Hematopoietic multipotent progenitor cell treated with erythropoietin and hydrocortisone succinate and interleukin-3 and kit ligand, for 15 days (in vitro differentiated cells): ENCODE measurements at places on chromosomes 11 and 22.

DNA sequence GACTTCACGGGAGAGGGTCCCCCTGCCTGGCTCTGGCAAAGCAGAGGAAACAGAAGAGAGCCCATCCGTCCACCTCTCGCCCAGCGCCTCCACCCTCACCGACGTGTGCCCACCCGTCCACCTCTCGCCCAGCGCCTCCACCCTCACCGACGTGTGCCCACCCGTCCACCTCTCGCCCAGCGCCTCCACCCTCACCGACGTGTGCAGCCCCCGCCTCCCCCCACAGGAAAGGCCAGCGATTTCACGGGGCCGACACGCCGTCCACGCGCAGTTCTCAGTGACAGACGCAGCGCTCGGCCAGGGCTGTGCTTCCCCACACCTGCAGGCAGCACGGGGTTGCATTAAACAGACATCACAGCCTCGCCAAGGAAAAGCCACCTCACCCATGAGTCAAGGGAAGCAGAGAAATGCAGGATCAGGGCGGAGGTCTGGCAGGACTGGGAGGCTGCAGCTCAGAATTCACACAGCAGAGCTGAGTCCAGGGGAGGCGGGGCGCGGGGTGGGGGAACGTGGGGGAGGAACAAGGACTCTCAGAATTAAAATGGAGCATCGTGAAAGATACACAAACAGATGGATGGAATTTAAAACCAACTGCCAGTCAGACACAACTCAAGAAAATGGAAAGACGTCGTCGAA, 377.7 kb downstream of the BRD1 start:
- no peak for DNase-seq

DNA sequence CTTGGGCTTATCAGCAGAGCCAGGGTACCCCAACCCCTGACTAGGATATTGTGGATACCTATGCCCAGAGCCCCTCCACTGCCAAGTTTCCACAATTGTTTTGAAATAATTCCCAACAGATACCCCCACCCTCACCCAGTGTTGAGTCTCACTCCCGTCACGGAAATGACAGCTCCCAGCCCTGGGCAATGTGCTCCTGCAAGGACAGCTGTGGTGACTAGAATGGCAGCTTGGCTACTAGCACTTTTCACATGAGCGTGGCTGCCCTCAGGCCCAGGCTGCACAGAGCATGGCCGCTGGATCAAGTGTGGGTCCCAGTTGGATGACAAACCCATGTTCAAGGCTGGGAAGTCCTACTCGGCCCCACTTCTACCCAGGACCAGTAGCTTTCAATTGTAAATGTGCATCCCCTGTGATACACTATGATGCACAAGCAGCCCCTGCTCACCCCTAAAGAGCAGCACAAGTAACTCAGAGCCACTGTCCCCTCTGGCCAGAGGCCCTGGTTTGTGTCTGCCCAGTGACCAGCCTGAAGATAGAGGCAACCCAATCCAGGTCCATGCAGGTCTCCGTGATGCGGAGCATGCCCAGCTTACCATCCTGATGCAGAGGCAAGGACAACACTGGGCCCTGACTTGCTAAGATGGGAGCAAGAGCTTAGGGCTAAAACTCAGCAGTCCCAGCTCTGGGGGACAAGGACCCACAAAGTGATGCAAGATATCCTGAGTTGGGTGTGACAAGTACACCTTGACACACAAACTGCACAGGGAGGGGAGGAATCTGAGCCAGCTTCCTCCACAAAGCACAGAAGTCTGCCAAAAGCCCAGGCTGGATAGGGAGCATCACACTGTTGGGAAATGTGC, 13.2 kb downstream of the KCNQ1OT1 start:
- no peak for DNase-seq

DNA sequence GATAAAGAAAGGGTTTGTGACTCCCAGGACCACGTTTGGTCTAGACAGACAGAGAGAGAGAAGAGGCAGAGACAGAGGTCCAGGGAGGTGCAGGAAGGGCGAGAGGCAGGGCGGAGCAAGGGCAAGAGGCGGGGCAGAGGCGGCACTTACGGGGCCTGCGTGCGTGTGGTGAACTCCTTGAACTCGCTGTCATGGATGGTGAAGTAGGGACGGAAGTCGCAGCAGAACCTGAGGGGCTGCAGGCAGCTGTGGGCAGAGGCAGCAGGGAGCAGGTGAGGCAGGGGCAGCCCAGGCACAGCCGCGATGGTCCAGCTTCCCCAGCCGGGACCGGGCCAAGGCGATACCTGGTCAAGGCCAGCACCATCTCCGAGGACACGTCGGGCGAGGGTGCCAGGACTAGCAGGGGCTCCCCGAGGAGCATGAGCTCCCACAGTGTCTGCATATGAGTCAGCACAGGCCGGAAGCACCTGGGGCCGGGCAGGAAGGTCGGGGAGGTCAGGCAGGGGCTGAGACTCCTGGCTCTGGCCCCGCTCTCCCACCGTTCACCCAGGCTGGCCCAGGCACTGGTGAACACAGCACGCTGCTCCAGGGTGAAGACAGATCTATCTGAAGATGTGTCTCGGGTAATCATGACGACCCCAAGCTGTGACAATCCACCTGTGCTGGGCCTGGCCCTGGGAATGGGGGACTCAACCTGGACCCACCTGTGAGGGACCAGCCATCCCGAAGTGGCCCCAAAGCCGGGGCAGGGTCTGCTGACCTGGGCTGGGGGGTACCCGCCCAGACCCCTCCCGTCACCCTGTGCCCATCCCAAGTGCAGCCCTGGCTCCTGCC, 7.2 kb upstream of the PLXNB2 start:
- peak; percentile 22 for DNase-seq

GRCh38 chr11:31814176-31814868, 3.2 kb upstream of the PAX6 start:
- DNase-seq, result no peak

- no peak for DNase-seq
Measured at GRCh38 chr11:10333490-10333889, 28.6 kb downstream of the ADM start.

DNA sequence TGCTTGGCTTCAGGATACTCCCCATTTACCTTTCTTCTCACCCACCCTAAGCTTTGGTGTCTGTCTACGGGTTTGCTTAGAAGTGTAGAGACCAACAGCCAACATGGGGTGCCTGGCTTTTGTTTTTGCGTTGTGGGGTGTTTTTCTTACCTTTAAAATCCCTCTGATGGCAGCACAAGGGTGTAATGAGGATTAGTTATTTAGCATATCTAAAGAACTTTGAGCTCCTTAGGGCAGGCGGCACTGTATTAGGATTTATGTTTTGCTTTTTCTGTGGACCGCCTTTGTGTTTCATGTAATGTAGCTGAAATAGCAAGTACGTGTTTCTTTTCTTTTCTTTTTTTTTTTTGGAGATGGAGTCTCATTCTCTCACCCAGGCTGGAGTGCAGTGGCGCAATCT, 8.9 kb downstream of the AP2A2 start:
- DNase-seq, result no peak

- no peak for DNase-seq
Measured at GRCh38 chr11:64400667-64401066, 41.7 kb downstream of the RPS6KA4 start.

- DNase-seq, result no peak
Measured at GRCh38 chr11:88345949-88346348, 8.4 kb upstream of the CTSC start.

DNA sequence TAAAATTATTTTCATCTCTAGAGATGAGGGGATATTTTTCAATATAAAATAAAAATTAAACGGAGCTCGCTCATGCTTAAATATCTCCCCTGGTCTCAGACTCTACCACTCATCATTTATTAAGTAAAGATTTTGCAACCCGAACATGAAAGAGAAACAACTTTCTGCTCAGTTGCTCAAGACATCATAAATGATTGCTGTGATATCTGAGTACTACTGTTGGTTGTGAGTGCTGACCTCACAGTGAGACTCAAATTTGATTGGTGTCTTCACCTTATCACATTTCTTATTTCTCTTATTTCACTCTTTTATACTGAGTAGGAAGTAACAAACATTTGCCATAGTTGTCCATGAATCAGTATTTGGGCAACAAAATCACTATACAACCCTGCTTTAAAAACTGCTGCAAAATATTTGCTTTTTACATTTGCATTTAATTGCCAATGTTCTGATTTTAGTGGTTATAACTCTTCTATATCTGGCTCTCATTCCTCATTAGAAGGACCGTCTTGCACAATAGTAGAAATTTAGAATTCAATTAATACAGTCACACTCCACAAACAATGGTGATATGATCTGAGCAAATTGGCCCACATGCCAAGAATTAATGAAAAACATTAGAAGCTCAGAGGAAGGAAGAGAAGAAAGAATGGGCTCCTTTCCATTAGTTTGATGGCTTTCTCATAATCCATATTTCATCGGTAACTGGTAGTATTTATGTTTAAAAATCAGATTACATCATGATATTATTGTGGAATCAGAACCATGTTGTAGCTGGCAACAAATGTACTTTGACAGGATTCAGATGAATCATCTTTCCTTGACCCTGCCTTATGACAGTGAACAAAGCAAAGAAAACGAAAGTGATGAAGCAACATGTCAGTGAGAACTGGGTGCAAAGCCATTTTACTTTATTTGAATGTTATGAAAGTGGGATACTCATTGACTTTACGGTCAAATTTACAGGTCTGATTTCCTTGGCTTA, 973.6 kb upstream of the TENM4 start:
- no peak for DNase-seq

- DNase-seq, result peak; percentile 78
Measured at GRCh38 chr22:38202437-38203089, 769 bp downstream of the MAFF start.

- peak; percentile 18 for DNase-seq
Measured at GRCh38 chr11:27471589-27472397, 797 bp downstream of the LGR4 start.

DNA sequence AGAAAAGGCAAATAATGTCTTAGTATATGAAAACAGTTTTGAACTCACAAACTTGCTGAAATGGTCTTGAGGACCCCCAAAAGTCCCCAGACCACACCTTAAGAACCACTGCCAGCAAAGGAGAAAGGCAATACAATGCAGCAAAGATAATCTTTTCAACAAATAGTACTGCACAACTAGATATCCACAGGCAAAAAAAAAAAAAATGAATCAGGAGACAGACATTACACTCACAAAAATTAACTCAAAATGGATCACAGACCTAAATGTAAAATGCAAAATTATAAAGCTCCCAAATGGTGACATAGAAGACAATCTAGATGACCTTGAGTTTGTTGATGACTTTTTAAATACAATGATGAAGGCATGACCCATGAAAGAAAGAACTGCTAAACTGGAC, 8.3 kb downstream of the PICALM start:
- DNase-seq, result no peak

DNA sequence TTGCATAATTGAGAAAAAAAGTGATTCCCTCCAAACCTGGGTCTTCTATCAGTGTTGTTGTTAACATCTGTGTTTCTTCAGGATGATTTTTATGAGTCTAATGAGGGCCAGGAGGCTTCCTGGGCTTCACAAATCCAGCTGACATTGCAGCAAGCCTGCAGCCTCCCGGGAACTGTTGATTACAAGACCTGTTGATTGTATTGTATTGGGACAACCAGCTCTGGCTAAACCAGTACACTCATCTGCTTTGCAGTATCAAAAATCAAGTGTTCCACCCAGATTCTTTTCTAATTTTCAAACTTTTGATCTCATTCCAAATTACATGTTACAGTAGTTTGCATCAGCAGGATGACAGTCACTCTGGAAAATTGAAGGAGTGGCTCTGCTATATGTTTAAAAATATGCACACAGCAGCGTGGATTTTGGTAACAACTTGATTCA, 16.1 kb upstream of the PRSS23 start:
- no peak for DNase-seq

GRCh38 chr11:116513278-116513823, 259.4 kb downstream of the BUD13 start:
- no peak for DNase-seq

- DNase-seq, result no peak
Measured at GRCh38 chr11:100756559-100756958, 69.5 kb downstream of the ARHGAP42 start.

GRCh38 chr11:121964591-121964990, 151.4 kb downstream of the BLID start:
- DNase-seq, result no peak

GRCh38 chr11:80083531-80083951, 642.7 kb upstream of the TENM4 start:
- DNase-seq, result no peak

DNA sequence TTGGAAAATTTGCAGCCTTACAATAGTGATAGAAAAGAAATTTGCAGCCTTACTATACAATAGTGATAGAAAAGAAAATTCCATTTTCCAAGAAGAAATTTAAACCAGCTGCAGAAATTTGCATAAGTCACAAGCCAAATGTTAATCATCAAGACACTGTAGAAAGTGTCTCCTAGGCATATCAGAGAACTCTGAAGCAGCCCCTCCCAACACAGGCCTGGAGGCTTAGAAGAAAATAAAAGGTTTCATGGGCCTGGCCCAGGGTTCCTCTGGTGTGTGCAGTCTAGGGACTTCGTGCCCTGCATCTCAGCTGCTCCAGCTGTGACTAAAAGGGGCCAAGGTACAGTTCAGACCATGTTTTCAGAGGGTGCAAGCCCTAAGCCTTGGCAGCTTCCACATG, 6.0 kb downstream of the OR4A16 start:
- DNase-seq, result no peak

- no peak for DNase-seq
Measured at GRCh38 chr11:128968916-128969315, 26.2 kb upstream of the TP53AIP1 start.

GRCh38 chr11:87284306-87284705, 246.6 kb downstream of the TMEM135 start:
- no peak for DNase-seq

DNA sequence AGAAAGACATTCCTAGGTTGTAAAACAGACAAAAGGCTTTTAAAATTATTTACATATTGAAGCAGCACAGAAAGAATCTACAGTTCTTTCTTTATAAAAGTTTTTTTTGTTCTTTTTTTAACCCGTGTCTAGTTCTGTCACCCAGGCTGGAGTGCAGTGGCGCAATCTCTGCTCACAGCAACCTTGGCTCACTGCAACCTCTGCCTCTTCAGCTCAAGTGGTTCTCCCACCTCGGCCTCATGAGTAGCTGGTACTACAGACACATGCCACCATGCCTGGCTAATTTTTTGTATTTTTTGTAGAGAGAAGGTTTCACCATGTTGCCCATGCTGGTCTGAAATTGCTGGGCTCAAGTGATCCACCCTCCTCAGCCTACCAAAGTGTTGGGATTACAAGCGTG, 3.8 kb upstream of the INCENP start:
- DNase-seq, result no peak

DNA sequence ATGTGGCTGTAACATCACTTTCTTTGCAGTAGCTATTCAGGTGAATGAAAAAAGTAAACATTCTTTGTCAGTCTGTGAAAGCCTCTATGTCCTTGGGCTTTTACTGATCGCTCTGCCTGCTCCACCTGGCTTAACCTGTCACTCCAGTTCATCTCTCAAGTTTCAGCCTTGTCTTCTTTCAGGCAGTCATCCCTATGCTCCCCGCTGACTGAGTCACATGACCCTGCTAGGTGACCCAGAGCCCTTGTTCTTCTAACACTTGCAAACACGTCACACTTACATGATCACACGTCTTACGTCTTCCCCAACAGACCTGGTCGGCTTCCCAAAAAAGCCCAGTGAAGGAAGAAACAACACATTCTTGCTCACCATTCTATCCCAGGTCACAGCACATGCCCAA, 499.3 kb upstream of the TENM4 start:
- no peak for DNase-seq

GRCh38 chr11:106305458-106305857, 228.0 kb downstream of the AASDHPPT start:
- DNase-seq, result no peak
